ENCODE measurements at places on chromosomes 5 and 9.
A peak's percentile ranks its signal among the peaks of the same experiment; 100 is the strongest.

- DNase-seq, result peak; percentile 16
These were observed 56.3 kb upstream of the KCNN2 start for GRCh38 chr5:114305402-114306207.

DNA sequence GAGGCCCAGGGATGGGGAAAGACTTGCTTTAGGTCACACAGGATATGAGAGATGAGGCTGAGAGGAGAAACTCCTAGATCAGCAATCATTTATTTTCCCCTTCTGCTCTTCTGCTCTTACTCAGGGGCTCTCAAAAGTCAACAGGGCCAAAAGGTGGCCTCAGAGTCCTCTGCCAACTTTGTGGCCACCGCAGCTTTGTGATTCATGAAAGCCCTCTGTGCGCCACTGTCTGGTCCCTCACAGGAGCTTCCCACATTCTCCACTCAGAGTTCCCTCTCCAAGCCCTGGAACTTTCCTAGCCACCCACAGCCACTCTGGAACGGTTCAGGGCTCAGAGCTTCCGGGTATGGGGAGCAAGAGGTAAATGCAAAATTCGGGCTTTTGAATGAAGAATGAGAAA is 82.4 kb downstream of the COL27A1 start:
- DNase-seq, result no peak

GRCh38 chr5:133086366-133086875 is 34.6 kb downstream of the HSPA4 start:
- no peak for DNase-seq

DNA sequence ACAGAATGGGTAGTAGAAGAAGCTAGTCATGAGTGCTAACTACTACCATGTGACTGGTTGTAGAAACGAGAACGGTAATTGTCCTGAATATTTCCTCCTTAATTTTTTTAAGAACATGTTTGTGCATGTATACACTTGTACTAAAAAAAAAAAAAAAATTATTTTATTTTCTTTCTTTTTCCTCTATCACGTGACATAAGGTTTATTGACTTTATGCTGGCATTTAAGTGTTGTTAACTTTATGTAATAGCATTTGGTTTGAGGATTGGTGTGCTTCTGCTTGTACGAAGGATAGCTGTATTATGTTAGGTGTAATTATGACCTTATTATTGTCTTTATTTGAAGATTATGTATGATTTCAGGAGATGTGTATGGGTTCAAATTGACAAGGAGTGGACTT is 349.1 kb upstream of the PTPRD start:
- DNase-seq, result no peak

- no peak for DNase-seq
These were observed 104.1 kb downstream of the TSSK1B start for GRCh38 chr5:113330533-113331208.

- DNase-seq, result no peak
These were observed 118.7 kb downstream of the PSD2 start for GRCh38 chr5:139914218-139914807.

GRCh38 chr5:73522989-73523388 is 24.7 kb downstream of the BTF3 start:
- no peak for DNase-seq

DNA sequence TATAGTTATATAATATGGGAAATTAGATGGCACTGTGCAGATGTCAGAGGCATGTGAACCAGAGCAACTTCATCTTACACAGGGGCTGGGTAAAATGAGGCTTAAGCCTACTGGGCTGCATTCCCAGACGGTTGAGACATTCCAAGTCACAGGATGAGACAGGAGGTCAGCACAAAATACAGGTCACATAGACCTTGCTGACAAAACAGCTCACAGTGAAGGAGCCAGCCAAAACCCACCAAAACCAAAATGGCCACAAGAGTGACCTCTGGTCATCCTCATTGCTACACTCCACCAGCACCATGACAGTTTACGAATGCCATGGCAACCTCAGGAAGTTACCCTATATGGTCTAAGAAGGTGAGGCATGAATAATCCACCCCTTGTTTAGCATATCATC is 479.4 kb downstream of the TLR4 start:
- DNase-seq, result no peak

DNA sequence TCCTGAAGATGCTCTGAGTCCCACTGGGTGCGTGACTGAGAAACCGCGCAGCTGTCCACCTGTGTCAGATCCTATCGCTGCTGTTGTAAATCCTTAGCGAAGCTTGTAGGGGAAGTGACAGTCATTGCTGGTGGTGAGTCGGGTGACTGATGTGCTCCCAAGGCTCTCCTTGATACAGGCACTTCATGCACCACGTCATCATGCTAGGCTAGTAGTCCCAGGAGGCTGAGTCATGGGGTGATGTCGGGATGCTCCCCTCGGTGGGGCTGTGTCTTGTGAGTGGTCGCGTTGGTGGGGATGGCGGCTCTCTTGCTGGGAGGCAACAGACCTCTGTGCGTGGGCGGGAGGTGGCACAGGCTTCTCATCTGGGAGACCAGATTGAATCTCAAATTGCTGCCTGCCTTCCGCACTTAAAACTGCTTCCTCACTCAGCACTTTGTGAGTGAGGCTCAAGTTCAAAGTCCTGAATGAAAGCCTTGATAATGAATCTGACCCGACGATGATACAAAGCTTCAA is 84.7 kb downstream of the CSNK1A1 start:
- no peak for DNase-seq

DNA sequence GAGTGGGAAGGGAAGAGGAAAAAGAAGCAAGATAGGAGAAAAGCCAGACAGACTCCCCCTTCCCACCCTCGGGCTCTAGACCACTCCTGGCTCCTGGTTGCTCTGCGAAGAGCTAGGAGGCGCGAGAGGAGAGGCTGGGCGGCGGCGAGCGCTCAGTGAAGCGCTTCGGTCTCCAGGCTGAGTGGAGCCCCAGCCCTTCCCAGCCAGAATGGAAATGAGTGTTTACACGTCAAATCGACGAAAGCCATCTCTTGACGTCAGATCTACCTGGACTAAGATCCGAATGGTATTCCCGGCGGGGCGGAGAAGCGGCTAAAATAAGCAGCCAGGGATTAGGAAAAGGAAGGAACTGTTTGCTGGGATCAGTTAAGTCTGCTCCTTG is at the start of gene PCSK1:
Gene PCSK1, minus strand, starts transcription at position 183 of the 382 bp plus-strand sequence. CDS start 206 bp downstream, outside the sequence.
- DNase-seq, result no peak

GRCh38 chr5:179912951-179913350 is 5.3 kb upstream of the TBC1D9B start:
- DNase-seq, result no peak

GRCh38 chr5:132417461-132417860 is 48.0 kb downstream of the SLC22A5 start:
- no peak for DNase-seq

DNA sequence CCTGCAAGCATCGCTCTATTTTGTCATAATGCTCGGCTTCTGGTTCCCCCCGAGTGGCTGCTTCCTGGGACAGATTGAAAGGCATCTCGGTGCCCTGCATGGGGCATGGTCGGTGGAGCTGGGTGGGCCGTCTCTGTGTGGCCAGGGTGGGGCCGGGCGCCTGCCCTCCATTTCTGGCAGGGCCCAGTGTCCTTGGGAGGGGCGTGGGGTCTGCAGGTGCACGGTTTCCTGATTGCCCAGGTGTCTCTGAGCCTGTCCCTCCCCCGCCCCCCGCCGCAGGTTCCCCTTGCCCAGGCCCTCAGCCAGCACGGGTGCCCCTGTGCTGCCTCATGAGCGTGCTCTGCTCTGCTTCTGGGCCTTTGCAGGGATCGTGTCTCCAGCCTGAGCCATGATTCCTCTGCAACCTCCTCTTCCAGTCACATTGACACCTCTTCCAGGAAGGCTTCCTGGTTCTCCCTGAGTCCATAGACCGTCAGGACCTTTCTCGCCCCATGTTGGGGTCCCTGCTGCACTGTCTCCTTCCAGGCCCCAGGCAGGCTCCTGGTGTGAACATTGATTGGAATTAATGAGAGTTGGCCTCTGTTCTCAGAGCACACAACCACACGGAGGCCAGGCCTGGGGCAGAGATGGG is 90.2 kb downstream of the RXRA start:
- DNase-seq, result no peak

- DNase-seq, result no peak
These were observed 2308.8 kb upstream of the ACO1 start for GRCh38 chr9:30075451-30076199.

DNA sequence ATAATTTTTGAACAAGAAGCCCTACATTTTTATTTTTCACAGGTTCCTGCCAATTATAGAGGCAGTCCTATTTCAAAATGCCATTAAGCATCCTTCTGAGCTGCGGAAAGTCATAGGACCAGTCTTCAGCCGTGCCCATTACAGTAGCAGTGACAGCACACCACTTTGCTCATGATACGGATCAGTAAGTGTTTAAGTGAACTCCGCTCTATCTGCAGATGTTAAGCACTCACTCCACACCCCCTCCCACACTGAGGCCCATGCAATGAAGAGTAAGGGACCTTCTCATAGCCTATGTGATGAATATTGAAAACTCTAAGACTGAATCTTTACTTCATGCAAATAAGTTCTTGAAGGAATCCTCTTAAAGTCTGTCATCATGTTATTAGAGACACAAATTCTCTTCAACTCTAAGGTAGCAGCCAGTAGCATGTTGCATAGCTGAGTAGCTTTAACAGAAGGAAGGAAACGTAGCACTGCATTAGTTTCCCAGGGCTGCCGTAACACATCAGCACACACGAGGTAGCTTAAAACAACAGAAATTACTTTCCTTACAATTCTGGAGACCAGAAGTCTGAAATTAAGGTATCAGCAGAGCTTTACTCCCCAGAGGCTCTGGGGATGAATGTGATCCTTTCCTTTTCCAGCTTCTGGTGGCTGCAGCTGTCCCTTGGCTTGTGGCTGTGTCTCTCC is 20.3 kb upstream of the TAF11L2 start:
- DNase-seq, result no peak

- DNase-seq, result no peak
These were observed 41.4 kb upstream of the TIFAB start for GRCh38 chr5:135493406-135494180.

- DNase-seq, result no peak
These were observed 159.5 kb downstream of the ARL15 start for GRCh38 chr5:54150841-54151240.

DNA sequence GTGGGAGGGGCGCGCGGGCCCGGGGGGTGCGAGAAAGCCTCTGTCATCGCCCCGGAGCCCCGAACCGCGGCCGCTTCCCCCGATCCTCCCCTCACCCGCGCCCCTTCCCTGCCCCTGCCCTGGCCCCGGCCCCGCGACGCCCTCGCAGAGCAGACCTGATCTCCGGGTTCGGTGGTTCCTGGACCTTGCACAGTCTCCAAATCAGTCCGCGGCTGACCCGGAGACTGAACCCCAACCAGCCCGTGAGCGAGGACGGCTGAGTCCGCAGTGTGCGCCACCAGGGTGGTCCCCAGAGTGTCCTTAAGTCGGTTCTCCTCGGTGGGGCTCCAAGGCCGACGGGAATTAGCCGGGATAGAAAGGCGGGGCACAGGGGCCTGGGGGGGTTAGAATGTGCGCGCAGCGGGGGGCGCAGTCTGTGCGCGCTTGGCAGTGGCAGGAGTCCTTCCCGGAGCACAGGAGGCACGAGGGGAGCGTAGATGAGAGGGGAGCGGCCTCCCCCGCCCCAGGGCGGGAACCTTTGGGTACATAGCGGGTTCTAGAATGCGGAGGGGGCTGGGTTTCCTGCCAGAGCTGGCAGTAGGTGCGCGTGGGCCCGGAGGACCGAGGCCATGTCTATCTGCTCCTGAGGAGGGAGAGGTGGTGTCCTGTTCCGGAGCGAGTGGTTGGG is 779 bp downstream of the PKN3 start:
- no peak for DNase-seq

- DNase-seq, result no peak
These were observed 244.7 kb downstream of the SPOCK1 start for GRCh38 chr5:137254119-137255090.

GRCh38 chr9:131239161-131239975 is 36.9 kb downstream of the FAM78A start:
- DNase-seq, result no peak

DNA sequence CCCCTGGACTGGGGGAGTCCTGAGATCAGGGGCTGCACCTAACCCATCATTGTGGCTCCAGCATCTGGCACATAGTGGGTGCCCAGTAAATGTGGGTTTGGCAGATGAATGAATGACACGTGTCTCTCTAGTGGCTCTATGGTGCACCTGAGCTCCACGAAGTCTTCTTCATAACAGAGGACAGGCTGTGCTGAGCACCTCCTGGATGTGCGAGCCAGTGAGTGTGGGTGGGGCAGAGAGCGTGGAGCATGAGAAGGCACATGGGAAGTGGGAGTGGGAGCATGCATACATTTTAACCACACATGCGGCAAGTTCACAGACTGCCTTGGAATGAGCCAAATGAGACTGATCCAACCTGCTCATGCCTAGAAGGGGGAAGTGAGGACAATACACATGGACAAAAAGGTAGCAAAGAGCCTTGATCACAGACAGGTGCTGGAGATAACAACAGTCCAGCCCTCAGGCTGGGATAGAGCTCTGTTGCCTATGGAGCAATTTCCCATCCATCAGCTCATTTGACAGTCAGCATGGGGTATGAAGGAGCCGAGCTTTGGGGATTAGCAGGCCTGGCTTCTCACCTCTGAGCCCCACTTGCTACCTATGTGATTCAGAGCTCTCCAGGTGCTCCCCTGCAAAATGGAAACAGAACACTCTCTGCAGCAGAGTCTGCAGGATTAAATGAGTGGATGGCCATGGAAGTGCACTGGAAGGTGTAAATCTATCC is 76.2 kb upstream of the TBC1D2 start:
- no peak for DNase-seq

DNA sequence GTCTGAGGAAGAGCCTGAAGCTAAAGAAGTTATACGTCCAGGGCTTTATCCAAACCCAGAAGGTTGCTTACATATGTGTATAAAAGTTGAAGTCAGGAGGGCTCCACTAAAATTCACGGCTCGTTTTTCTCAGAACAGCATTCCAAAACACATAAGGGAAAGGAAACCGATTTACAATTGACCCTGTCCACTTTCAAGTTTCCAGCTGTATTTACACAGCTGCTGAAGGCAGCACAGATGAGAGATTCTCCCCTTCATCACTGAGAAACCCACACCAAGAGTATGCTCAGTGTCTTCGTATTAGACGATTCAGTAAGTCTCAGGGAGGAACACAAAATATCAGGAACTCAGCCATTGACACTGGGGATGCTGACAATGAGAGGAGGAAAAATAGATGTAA is 5.9 kb upstream of the NREP start:
- DNase-seq, result no peak

DNA sequence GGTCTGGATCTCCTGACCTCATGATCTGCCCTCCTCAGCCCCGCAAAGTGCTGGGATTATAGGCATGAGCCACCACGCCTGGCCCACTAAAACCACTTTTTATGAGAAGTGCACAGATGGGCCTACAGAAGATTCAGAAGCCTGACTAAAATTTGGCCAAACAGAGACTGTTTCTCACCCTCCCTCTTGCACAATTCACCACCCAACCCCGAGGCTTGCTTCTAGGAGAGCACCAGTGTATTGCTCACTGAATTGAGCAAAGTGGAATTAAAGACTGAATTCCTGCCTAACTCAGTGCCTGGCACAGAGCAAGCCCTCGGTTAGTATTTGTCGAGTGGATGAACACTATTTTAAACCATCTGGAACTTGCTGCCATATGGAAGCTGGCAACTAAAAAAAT is 3.4 kb upstream of the DCTN4 start:
- no peak for DNase-seq

GRCh38 chr5:141040093-141040770 is 10.9 kb upstream of the PCDHB1 start:
- DNase-seq, result peak; percentile 60
